Stimulated activated CD8-positive, alpha-beta memory T cell treated with anti-CD3 and anti-CD28 coated beads, Interleukin-4, amount 100 ng/mL, for 1 hour (primary cell): ENCODE measurements at places on chromosomes 7 and 10.

- DNase-seq, result no peak
These were observed 2.7 kb upstream of the COMTD1 start for GRCh38 chr10:75238182-75239095.

DNA sequence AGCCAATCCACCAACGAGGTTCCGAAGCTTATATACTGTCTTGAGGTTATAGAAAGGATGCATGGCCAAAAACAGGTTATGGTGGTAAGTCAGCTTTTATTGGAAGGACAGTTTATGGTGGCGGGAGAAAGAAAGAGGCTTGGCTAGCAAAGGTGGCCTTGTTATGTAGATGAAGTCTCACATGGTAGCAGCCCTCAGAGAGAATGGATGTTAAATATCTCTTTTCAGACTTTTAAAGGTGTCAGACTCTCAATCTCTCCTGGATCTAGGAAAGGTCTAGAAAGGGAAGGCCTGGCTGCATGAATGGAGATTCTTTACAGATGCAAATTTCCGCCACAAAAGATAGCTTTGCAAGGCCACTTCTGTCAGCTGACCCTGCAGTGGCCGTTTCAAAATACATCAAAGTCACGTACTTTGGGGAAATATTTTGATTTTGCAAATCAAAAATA lies 333.8 kb downstream of the GALNT17 start:
- no peak for DNase-seq

DNA sequence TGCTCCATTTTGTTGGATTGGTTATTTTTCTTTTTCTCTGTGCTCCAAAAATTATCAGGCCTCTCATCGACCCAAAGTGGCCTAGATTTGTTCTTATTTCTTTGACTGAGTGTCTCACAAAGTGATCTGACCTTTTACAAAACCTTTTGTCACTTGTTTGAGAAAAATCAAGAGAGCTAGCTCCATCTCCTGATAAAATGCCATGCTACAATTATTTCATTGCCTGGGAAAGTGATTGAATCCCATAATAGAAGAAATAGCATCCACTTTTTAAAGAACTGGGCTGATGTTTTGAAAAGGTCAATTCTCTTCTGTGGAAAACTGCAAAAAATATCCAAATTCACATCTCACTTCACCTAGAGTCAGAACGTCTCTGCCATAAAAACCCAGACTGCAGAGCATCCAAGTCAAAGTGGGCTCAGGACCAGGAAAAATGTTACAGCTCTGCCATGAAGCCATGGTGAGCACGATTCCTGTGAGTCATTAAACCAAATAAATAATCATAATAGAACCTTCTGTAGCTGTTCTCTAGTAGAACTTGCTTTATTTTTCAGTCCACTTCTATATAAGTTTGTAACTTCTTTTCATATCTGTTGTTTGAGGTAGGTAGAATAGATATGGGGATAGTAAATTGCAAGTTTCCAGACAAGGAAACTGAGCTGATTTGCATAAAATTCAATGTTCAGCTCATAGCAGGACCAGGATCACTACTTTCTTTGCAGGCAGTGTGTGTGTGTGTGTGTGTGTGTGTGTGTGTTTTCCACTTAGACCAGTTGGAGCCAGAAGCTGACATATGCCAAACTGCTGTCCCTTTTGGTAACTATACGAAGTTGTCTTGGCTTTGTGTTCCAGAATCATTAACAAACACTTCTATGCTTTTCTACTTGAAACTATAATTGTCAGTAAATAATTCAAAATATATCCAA lies 632.5 kb upstream of the ANKRD30A start:
- no peak for DNase-seq

GRCh38 chr7:117772421-117772820 lies 100.8 kb downstream of the CTTNBP2 start:
- no peak for DNase-seq

- no peak for DNase-seq
These were observed 995 bp upstream of the PARD3 start for GRCh38 chr10:34816085-34816496.

DNA sequence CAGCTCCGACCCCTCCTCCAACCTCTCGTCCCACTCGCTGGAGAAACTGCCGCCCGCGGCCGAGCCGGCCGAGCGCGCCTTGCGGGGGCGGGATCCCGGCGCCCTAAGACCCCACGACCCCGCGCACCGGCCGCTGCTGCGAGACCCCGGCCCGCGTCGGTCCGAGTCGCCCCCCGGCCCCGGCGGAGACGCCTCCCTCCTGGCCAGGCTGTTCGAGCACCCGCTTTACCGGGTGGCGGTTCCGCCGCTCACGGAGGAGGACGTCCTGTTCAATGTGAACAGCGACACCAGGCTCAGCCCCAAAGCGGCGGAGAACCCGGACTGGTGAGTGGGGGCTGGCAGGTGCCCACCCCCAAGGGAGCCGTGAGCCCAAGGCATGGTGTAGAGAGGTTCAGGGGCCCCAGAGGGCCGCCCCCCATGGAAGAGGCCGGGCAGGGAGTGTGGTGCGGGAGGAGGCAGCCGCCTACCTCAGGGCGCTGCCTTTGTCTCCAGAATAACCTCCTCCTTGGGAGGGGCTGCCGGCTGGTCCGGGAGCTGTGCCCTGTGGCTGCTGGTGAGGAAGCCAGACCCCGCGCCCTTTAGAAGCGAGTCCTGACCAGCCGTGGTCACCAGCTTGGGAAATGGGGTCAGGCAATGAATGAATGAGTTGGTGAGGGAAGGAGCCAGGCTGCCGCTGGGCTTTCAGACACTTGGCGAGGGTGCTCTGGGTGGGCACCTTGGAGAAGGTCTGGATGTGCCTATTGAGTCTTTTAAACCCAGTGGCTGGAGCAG lies 1.3 kb downstream of the FAM20C start:
- DNase-seq, result no peak

DNA sequence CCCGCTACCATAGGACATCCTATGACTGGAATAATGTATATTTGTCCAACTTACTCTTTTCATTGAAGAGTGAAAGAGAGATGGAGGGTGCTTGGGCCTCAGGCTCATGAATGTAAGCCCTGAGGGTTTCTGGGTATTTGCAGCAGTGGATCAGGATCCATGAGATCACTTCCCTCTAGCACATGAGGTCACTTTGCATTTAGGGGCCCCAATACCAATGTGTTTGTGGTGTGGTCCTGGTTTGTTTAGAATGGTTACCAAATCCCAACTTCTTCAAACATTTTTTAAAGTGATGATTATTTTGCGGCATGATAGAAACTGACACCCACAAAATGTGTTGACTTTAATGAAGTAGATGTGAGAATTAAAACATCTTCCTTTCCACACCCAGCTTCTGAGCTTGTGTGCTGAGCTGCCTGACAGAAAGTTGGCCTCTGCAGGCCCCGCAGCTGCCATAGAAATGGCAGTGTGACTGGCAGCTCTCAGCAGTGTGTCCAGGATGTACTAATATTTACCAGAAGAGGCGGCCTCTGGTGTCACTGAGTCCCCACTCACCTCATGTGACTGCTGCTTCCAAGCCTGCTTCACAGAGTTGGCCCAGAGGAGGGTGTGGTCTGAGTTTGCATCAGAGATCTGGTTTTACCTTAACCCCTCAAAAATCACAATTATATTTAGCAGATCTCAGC lies 447.6 kb upstream of the NPVF start:
- no peak for DNase-seq

DNA sequence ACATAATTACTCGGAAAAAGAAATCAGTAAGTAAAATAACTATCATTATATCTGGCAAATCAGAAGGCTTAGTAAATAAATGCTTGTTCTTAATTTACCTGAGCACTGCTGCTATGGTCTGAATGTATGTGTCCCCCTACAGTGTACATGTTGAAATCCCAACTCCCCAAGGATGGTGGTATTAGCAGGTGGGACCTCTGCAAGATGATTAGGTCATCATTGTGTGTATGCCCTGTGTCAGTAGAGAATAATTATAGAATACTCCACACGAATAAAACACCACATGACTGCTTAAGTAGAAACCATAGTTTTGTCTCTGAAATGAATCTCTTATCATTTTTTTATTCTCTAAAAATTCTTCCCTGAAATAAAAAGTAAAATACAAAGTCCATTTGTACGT lies 101.6 kb downstream of the RNF133 start:
- DNase-seq, result no peak

DNA sequence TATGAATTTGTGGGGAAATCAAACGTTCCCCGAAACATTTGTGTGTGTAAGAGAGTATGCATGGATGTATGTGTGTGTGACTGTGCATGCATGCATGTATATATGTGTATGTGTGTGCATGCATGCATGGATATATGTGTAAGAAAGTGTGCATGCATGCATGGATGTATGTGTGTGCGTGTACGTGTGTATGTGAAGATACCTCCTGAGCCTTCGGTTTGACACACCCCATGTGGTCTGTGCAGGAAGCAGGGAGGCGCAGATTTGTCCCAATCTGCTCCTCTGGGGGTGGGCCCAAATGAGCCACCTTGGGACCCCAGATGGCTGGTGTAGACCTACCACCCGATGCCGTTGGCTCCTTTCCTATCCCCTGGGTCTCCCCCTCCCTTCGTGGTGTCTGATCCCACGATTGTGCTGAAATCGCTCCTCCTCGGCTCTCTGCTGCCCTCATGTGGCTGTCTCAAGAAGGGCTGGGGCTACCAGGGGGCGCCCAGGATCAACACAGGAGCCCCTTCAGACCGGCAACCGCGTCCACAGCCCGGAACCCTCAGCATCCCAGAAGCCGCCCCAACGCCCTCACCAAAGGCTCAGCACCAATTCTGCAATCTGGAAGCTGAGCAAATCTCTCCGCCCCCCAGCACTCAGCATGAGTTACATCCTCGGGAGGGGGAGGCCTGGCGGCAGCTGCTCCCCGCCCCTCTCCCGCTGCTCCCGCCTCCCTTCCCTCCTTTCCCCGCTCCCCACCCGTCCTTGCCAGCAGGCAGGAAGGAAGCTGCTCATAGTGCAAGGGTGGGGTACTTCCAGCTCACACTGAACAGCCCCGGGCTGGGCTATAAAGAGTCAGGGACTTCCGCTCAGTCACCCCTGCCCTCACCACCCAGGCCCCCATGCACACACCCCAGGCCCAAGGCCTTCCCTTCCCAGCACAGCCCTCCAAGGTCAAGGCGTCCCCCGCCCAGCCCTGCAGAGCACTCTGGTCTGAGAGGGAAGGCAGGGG lies 2.3 kb upstream of the NOS3 start:
- peak; percentile 40 for DNase-seq

- DNase-seq, result no peak
These were observed 278.8 kb upstream of the PPP2R2D start for GRCh38 chr10:131621784-131622624.

DNA sequence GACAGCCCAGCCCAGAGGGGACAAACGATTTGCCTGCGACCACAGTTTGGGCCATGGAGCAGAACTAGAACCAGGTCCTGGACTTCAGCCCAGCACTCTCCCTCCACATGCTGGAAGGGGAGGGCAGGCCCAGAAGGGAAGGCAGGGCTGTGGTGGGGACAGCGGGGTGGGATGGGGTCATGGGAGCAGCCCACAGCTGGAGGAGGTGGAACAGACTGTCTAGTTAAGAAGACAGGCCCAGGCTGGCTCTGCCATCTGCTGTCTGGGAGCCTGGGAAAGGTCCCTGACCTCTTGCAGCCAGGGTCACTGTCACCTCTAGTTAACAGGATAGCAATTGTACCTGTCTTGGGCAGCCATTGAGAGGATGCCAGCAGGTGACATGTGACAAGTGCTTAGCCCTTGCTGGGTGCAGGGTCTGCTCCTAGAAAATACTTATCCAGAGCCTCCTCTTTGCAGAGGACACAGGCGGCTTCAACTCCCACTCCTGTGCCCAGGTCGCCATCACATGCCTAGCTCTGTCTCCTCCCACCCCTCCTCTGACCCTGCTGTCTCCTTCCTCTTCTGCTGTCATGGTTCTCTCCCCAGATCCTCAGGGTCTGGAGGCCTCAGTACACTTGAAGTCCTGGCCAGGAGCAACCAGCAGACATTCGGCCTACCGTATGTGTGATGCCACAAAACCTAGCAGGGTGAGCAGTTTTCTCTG lies 37.0 kb upstream of the CHST15 start:
- no peak for DNase-seq

DNA sequence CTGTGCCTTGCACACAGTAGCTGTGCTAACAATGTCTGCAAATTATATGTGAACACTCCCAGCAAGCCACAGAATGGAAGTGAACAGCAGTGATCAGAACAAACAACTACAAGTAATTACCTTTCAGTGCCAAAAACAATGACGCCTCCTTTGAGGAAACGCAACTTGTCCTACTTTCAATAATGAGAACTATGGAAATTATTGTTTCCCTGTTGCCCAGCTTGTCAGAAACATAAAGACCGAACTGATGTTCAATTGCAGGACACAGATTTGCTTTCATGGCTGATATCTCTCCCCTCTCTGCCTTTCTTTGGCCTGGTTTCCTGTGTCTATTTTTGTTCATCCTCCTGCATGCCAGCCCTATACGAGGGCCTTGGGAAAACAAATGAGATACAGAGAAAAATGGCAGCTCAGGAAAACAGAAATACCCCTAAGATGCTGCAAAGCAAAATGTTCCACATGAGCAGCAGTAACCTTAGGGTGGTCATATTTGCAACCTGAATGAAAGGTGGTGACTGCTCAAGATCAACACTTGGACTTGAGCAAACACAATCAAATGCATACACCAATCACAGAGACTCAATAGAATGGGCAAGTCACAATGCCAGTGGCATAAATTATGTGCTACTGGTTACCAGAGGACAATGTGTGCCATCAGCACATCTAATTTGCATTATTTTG lies 26.8 kb downstream of the COBL start:
- no peak for DNase-seq

DNA sequence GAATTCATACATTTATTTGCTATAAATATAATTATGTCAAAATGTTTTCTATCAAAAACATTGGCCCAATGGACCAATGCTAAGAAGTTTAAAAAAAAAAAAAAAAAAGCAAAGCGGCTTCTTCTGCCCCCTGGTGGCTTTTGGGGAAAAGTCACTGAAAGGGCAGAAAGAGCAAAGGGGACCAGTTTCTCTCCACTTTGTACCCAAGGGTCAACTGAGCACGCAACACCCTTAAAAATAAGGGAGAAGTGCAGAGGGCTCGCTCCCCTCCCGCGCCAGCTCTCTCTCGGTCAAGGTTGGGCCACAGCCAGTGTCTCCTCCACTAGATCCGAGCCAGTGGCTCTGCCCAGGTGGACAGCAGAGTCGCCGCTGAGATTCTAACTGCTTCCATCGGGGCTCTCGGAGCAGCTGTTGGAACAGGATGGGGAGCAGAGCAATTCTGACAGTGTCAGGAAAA lies 136.4 kb upstream of the FGFR2 start:
- DNase-seq, result no peak

DNA sequence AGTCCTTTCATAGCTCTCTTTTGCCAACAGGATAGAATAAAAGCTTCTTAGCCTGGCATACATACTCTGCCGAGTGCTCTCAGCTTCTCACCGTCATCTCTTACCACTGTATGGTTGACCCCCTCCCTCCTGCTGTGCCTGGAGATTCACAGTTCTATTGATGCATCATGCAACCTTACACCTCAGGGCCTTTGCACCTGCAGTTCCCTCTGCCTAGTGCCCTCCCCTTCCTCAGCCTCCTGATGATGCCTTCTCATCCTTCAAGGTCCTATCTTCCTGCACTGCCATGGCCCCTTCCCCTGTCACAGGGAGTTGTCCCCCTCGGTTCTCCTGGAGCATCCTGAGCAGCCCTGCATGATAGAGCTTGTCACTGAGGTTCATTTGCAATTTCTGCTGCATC lies 81.5 kb downstream of the CDH23 start:
- DNase-seq, result no peak

- no peak for DNase-seq
These were observed 16.7 kb downstream of the UBTD1 start for GRCh38 chr10:97515271-97515978.

- no peak for DNase-seq
These were observed 61.4 kb downstream of the ABI1 start for GRCh38 chr10:26799342-26799741.
